ENCODE measurements at places on chromosomes 11 and 22.

GRCh38 chr11:120707098-120707497 lies 195.6 kb downstream of the GRIK4 start:
- no peak for DNase-seq

DNA sequence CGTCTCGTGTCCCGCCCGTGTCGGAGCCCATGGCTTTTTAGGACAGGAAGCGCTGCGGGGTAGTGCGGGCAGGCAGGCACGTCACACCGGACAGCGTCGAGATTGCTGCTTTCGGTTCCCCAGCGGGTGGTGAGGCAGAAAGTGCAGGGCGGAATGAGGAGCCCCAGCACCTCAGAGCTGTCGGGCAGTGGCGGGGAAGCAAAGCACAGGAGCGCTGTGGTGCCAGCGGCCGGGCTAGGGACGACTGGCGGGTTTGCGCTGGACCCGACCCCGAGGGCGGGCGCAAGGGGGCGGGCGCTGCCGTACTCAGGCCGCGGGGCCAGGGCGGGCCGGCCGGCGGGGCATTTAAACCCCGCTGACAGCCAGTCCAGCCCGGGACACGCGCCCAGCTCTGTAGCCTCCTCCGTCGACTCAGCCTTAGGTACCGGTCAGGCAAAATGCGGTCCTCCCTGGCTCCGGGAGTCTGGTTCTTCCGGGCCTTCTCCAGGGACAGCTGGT lies at the start of gene SLC37A2:
TSS of gene SLC37A2 (plus strand) at position 375 of the 498 bp plus-strand sequence. CDS start at position 438, 63 bp downstream.
- peak; percentile 46 for DNase-seq

GRCh38 chr11:19679952-19680828 lies 32.4 kb upstream of the NAV2 start:
- DNase-seq, result no peak

DNA sequence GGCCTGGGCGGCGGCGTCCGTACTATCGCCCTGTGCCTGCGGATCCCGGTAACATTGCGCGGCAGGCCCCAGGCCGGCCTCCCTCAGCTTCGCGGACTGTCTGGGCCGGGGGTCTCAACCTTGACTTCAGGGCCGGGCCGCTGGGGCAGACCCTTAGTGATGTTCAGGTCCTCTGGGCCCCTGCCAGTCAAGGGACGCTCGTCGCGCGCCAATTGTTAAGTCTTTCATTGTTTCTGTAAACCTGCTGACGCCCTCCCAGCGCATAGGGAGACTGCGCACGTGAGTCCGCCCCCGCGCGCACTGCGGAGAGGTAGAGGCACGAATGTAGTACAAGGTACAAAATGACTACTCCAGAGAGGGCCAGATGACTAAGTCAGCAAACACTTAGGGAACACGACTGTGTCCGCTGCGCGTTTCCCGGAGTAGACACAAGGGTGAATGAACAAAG lies 451 bp upstream of the HDHD5 start:
- DNase-seq, result no peak

DNA sequence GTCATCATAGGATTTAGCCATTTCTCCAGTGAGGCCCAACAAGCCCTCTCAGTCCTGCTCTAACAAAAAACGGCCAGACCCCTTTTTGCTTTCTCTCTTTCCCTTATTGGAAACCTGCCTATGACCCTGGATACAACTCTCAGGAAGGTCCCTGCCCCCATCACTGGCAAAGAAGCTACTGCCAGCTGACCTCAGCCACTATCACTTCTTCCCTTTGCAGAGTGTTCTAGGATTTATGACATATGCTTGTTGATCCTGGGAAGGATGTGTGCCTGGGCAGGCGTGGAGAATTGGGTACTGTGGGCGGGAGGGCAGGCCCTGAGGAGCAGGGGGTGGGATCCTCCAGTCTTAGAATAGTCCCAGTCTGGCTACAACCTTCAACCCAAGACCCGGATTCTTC lies 7.5 kb downstream of the PGAP2 start:
- no peak for DNase-seq

DNA sequence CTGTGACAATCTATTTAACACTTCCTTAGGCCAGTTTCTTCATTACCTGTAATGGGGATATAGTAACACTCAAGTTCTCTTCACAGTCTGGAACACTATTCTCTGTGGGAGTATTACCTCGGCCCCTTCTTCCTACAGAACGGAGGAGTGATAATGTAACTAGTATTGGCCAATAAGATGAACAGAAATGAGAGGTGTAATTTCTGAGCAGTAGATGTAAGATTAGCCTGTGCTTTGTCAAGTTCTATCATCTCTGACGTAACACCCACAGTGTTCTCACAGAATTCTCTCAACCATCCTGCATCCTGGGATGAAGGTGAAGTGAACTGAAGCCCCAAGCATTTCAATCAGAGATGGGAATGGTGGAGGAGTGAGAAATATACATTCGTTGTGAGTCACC lies 65.2 kb upstream of the TOP3B start:
- DNase-seq, result no peak

DNA sequence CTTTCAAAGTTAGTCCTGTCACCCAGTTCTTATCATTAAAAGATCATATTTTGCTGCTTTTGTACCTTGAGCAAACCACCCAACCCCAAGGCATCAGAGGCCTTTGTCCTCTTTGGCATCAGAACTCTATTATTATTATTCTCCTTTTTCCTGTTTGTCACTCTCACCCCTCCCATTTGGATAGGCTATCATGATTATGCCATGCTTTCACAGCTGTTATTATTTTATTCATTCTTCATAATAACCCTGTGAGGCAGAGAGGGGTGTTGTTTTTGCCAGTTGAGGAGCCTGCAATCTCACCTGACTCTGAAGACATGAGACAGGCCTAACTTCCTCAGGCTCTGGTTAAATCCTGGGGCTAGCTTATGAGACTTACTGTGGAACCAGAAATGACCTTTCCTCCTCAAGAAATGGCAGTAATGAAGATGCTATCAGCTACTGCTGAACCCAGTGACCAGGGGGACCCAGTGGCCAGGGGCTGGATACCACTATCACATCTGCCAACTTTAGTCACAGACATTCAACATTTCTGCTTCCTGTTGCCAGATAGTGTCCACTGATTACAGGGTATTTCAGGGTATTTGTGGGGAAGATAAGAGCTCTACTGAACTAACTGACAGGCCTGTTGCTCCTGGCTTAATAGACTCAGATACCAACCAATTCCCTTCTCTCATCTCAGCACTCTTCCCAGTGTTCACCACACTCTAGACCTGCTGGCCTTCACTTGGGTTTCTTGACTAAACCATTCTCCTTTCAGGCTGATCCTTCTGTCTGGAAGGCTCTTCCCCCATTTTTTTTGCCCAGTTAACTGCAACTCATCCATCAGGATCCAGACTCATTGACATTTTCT lies 11.8 kb upstream of the SWAP70 start:
- no peak for DNase-seq

DNA sequence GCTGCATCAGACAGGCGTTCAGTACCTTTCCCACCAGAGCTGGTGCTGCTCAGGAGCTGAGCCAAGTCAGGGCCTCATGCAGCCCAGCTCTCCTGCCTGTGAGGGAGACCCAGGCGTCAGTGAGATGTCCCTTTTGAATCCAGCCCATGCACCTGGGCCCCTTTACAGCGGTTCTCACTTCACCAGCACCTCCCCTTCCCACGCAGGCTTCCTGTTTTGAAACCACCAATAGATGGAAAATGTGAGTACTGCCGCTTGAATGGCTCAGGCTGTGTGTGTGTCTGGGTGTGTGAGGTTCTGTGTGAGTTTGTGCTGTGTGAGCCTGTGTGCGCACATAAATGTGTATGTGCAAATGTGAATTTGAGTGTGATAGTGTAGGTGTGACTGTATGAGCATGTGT lies 88.4 kb downstream of the UBASH3B start:
- no peak for DNase-seq

DNA sequence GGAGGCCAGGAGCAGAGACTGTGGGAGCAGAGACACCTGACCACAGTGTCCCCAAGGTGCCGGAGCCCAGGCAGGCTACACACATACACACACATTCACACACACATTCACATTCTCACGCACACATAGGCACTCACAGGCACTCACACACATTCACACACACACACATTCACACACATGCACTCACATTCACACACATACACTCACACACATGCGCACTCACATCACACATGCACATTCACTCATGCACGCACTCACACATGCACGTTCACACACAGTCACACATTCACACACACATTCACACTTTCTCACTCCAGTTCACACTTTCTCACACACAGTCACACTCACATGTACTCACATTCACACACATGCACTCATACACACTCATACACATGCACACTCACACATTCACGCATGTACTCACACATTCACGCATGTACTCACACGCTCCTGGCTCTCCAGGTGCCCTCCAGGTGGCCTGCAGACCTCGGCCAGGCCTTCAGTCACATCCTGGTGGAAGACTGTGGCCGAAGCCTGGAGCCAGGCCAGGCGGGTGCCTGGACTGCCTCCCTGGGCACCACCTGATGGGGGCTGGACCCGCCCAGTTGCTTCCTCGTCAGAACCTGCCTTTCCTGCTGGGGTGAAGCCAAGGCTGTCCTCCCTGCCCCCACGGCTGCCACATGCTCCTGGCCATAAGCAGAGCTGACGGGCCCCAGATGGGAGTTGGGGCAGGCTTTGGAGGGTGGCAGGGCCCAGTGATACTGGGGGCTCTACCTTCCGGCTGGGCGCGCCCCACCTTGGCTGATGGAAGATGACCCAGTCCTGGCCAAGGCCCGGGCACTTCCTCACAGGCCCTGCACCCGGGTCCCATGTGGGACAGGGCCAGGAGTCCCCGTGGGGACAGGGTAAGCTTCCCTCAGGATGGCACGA lies 89.5 kb downstream of the WNT7B start:
- DNase-seq, result no peak

- DNase-seq, result no peak
Observed at GRCh38 chr22:39716534-39716933, 146.0 kb downstream of the CACNA1I start.

- no peak for DNase-seq
Observed at GRCh38 chr11:117953024-117953671, 23.9 kb upstream of the TMPRSS13 start.

GRCh38 chr11:62559204-62559603 lies 12.6 kb upstream of the AHNAK start:
- no peak for DNase-seq

DNA sequence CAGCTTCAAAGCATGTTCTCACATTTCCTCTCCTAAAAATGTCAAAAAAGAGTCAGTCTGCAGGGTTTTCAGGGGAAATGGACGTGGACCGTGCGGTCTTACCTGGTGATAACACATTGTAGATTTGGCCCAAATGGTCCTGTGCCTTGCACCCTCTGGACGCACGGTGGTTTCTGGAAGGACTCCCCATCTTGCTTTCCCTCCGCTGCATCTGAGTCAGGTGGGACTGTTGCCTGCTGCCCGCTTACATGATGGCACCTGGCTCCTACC lies 1290.1 kb downstream of the TBC1D22A start:
- DNase-seq, result no peak

DNA sequence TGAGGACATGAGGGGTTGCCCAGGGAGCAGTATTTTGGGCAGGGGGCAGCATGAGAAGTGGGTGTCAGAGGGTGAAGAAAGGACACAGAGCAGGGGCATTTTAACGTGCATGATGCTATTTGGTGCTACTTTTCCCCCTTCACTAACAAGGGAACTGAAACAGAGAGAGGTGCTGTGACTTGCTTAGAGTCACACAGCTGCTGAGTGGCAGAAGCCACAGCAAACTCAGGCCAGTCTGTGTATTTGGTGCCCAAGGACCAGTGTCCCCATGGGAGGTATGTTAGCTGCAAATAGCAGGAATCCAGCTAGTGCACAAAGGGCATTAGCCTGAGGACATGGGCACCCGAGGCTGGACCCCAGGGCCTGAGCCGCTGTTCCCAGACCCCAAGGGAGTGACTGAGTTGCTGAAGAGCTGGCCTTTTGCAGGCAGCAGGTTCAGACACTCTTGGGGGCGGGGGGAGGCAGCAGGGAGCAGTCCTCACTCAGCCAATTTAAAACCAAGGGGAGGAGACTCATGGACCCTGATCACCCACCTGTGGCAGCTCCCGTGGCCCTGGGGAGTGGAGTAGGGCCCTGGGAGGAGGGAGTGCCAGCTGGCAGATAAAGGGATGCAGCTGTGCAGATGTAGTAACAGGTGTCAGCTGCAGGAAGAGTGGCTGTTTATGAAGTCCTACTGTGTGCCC lies 14.6 kb downstream of the PARVG start:
- DNase-seq, result no peak

DNA sequence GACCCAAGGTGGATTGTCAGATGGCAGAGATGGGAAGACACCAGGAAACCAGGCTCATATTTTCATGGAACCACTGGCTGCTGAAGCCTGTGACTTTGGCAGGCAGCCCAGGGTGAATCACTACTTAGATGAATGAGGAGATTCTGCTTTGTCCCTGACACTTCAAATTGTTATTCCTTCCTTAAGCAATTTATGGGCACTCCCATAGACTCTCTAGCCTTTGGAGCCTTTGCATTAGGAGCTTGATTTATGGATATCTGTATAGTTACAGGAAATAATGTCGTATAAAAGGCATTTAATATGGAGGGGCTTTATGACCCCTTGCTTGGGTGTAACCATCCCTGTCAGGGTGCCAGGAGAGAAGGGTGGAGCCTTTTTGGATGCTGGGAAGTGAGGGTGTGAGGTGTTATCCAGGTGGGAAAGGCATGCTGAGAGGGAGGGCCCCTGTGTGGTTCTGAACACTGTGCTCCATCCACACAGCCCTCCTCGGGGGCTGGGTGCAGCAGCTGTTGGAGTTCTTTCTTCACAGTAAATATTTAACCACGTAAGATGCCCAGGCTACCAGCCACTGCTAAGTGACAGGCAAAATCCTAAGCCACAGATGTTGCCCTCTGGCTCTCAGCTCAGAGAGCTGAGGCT lies 35.3 kb downstream of the IL18 start:
- DNase-seq, result no peak

DNA sequence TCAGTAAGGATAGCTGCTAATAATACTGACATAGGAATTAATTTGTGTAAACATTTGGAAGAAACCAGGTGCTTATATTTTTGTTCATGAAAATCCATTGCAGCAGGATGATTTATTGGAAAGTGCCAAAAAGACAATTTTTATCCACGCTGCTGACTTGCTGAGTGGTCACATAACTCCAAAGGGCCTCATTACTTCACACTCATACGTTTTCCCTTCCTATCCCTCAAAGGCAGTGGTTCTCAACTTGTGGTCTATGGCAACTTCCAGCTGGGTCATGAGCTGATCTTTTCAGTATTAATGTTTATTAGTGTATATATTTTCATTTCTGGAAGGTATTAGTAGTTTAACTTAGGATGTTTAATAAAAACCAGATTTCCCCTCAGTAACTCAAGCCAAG lies 178.1 kb downstream of the UVRAG start:
- DNase-seq, result no peak

DNA sequence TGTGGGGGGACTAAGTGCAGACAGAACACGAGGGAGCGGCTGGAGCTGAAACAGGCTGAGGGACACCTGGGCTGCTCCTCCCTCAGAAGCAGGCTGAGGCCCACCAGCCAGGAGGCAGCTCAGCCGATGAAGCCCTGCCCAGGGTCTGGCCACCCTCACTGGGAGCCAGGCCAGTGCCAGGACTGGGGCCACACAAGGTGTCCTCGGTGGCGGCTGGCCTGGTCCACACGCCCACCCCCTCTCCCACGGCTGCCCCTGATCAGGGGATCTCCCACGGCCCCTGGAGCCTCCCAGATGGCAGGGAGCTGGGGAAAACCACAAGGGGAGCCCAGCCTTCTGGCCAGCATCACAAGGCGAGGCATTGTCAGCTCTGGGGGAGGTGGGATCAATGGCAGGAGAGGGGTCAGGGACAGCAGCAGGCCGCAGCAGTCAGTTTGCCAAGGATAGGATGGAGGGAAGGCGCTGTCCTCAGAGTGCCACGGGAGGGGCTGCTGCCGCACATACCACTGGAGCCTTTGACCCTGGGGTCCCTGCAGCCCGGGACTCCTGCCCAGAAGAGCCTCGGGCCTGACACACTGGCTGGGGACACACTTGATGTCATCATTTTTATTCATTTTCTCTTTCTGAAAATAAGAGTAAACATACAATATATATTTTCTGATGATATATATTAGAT lies 11.7 kb upstream of the RASL10A start:
- DNase-seq, result no peak
